ENCODE measurements at places on chromosomes 7 and 10.

DNA sequence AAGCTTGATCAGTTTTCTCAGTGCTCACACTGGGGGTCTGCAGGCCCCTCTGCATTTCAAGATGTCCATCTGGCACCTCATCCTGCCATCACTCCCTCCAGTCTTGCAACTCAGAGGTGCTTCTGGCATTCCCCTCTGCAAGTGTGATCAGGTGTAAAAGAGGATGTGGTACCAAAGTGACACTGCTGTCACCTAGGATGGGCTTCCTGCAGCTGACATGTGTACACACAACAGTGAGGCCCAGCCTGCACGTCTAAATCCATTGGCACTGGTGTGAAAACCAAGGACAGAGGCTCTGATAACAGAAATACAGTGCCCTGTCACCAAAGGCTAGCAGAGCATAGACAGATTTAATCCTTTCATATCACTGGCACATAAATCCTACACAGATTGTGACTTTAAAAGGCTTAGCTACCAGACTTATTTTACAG is 162.5 kb upstream of the CELF2 start:
- no peak for DNase-seq

DNA sequence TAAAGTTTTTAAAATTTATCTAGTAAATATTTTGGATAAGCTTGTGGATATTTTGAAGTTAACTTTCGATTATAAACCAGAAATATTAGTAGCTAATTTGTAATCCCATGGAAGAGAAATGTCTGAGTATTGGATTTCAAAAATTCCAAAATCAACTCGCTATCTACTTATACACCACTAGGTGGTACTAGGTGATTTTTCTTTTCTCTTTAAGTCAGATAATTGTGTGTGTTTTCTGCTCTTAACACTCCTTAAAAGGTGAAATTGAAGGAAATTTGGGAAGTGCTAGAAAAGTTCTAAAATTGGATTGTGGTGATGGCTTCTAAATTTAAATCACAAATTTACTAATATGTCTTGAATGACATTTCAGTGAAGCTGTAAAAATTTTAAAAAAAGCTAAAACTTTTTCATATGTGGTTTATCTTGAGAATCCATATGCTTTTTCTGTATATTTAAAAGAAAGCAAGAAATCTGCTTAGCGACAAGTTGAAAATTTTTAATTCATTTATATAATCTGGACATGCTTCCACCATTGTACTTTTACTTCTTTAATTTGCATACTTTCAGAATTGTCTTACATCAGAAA is 90.2 kb downstream of the IPMK start:
- DNase-seq: no peak

DNA sequence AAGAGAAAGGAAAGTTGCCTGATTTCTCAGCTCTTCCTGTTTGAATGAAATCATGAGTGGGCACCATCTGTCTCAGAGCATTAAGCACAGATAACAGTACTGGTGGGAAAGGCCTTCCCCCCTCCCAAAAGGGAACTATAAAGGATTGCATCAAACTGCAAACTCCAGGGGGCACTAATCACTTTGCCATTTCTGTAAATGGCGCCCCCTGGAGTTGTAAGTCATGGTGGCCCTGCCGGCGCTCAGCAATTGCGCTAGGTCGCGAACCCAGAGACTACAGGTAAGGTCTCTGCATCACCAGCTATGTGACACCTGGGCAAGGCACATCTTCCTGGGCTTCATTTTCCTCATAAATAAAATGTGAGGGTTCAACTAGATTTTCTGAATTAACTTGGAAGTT is 11.1 kb downstream of the LRRC4 start:
- DNase-seq: no peak

DNA sequence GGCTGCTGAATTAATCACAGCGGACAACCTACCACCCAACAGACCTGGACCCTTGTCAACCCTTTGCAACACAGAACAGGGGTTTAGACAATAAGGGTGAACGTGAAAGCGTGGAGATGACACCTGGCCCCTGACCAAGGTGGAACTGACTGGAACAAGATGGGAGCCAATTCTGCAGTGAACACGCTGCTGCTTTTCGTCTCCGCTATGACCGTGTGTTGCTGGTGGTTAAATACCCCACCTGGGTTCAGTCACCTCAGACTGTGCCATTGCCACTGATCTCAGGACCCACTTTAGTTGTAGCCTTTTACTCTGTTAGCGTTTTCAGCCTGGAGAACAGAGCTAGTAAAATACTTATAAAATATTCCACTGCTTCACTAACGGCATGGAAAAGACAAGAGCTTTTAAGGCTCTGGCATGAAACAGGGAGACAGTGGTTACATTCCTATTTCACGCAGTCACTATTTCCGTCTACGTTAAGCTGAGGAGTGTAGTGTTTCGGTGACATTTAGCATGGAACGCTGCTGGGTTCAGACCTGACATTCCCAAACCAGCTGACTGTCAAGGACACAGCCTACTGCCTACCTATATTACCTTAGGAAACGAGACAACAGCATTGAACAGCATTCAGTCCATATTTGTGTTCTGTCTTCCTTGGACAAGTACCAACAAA is 119.5 kb upstream of the PRSS1 start:
- no peak for DNase-seq

DNA sequence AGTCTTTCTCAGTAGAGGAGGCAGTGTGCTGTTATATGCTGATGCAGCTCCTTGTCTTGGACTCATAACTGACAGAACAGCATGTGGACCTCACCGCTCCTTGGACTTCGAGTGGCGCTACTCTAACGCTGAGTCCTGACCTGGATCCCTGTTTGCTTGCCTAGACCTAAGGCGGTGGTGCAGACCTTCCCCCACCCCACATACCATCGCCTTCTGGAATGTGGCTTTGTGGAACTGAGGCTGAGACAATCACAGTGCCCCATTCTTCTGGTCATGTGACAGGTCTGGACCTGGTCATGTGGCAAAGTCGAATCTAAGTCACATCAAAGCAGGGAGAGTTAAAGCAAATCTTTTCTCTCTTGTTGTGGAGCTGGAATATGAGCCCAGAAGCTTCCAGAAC is 190.7 kb upstream of the MKI67 start:
- no peak for DNase-seq

DNA sequence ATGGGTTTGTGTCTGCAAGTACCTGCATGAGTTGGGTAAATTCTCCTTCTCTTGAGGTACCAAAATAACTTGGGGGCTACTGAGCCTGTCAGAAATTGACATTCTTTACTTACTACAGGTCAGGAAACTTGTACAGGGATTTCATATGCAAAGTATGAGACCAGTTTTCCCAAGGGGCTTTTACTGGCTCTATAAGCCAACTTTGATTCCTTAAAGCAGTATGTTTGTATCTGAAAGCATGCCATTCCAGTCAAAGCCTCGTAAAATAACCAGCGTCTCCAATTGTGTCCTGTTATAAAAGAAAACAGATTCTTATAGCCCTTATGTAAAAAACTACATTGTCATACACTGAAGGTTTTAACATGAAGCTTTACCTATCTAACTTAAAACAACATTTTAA is 90.2 kb downstream of the ZNF467 start:
- DNase-seq: no peak

DNA sequence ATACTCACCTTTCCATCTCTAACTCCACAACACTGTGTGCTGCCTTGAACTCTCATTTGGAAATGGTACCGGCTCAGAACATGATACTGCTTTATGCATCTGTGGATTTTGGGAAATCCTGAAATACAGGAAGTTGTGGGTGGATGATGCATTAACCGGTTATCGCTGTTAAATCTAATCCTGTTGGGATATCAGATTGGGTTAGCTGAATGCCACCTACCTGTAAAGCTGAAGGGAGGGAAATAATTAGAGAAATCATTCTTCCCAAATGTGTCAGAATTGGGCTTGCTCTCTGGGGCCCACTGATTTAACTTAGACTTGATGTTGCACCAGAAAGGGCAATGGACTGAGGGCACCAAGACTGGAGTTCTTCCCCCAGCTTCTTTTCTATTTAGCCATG is 54.0 kb downstream of the CH25H start:
- DNase-seq: no peak

DNA sequence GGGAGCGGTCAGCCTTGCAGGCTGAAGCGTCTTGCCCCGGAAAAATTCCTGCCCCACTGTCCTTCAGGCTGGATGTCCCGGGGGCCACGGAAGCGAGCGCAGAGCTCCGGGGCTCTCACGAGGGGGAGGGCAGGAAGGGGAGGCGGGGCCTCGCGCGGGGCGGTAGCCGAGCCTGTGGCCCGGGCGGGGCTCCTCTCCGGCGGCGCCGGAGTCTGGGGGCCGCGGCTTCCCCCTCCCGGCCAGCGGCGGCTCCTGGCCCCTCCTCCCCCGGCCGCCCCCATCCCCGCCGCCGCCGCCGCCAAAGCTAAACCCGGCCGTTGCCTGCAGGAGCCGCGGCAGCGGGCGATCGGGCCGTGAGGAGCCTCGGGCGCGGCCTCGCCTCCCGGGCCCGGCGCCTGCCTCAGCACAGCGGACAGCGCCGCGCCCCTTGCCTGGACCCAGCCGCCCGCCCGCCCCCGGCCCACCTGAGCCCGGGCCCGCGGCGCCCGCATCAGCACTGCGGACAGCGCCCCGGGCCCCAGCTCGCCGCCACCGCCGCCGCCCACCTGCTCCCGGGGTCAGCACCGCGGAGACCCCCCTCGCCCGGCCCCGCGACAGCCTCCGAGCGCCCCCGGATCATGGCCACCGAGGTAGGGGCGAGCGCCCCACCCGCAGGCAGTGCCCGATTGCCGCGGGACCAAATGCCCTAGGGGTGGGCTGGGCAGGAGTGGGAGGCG is at the start of gene GOLGA7B:
GOLGA7B (plus strand) TSS at position 157 of the 716 bp plus-strand sequence; CDS start at position 618, 461 bp downstream.
- peak; percentile 42 for DNase-seq

- DNase-seq: no peak
Observed at GRCh38 chr10:100829933-100830727, 82.6 kb upstream of the SLF2 start.

DNA sequence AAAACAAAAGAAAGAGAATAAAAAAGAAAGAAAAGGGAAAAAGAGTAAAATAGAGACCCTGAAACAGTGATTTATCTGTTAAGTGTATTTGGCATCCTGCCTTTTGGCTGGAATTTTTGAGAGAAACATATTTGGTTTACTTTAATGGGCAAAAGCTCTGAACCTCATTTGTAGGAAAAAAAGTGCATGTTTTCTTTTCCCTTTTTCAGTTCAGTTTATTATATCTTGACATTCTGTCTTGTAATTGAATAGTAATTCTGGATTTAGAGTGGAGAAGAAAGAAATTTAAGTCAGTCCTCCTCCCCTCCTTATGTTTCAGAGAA is 69.5 kb downstream of the ARID5B start:
- no peak for DNase-seq

GRCh38 chr10:70191972-70192305 is 21.6 kb upstream of the SAR1A start:
- no peak for DNase-seq

Data from MG63 (cell line).